ENCODE measurements at places on chromosomes 1 and 21.

DNA sequence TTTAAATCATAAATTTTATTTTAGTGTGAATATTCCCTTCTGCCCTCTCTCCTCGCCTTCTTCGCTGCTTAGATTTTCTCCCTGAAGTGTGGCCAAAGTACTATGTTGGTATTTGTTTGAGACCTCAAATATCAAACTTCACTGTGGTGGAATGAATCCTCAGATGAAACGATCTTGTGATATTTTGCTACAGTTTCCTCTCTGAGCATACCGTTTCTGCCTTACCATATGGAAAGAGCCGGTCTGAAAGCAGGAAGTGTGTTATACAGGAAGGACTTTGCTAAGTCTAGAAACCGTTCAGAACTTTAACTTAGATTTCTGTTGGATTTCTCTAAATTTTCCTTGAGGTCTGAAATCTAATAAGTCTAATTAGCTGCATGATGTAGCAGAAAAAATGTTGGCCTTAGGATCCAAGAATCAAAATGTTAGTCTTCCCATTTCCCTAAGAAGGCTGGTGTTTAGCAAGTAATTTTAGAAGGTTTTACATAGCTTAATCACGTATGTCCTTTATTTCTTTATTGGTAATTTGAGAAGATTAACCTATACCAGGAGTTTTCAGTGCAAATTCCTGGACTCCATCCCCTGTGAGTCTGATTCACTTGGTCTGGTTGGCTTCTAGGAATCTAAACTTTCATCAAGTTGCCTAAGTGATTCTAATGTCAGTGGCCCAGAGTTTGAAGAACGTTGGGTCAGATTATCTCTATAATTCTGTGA is 30.7 kb downstream of the SDCCAG8 start:
- DNase-seq: no peak

GRCh38 chr1:6331543-6332273 is 61.9 kb downstream of the ACOT7 start:
- no peak for DNase-seq

GRCh38 chr1:160911441-160911840 is 26.5 kb upstream of the ITLN1 start:
- DNase-seq: no peak

- no peak for DNase-seq
Observed at GRCh38 chr1:94859174-94859573, 39.0 kb downstream of the SLC44A3 start.

DNA sequence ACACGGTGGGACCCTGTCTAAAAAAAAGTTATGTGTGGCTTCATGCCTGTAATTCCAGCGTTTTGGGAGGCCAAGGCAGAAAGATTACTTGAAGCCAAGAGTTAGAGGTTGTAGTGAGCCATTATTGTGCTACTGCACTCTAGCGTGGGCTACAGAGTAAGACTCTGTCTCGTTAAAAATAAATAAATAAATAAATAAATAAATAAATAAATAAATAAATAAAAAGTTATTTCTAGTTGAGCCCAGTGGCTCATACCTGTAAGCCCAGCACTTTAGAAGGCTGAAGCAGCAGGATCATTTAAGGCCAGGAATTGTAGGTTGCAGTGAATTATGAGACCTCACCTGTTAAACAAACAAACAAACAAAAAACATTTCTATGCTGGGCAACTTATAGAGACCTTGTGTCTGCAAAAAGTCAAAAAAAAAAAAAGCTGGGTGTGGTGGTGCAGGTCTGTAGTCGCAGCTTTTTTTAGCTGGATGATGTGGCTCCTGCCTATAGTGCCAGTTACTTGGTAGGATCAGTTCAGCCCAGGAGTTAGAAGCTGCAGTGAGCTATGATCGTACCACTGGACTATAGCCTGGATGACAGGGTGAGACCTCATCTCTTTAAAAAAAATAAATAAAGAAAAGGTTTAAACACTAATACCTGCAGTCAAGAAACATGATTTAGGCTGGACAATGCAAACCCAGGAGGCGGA is 25.6 kb downstream of the GON4L start:
- no peak for DNase-seq

GRCh38 chr1:95073446-95073845 is 695 bp upstream of the ALG14 start:
- no peak for DNase-seq

DNA sequence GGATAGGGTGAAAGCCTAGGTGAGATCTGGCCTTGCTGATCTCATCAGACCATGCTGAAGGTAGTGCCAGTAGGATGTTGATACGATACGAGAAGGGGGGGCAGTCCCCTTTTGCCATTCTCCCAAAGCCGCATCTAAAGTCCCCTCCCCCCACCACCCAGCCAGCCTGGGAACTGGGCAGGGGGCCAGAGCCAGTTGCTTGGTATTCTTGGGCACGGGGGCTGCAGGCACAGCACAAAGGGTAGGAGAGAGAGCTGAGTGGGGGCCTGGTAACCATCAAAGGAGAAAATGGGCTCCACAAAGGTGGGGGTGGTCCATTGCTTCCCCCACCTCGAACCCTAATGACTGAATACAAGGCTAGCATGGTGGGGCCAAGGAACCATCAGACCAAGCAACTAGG is 5.4 kb downstream of the PEA15 start:
- no peak for DNase-seq

- DNase-seq: no peak
Observed at GRCh38 chr1:236530959-236531358, 7.2 kb downstream of the LGALS8 start.

DNA sequence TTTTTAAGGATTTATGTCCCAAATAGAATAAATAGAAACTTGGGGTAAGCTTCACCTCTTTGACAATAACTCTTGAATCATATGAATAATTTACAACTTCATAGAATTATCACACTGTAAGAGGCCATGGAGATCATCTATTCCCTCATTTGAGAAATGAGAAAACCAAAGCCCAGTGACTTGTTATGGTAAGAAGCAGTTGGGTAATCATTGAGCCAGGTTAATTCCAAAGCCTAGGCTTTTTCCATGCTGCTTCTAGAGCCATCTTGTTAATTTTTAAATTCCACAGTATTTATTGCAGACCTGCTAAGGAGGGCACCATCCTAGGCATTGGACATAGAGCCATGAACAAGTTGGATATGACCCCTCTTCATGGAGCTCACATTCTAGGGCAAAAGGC is 160.5 kb downstream of the CDC7 start:
- DNase-seq: no peak

GRCh38 chr1:172340520-172340919 is 80.0 kb upstream of the C1orf105 start:
- DNase-seq: no peak

GRCh38 chr1:38858833-38859560 is 575 bp downstream of the RRAGC start:
- DNase-seq: no peak

DNA sequence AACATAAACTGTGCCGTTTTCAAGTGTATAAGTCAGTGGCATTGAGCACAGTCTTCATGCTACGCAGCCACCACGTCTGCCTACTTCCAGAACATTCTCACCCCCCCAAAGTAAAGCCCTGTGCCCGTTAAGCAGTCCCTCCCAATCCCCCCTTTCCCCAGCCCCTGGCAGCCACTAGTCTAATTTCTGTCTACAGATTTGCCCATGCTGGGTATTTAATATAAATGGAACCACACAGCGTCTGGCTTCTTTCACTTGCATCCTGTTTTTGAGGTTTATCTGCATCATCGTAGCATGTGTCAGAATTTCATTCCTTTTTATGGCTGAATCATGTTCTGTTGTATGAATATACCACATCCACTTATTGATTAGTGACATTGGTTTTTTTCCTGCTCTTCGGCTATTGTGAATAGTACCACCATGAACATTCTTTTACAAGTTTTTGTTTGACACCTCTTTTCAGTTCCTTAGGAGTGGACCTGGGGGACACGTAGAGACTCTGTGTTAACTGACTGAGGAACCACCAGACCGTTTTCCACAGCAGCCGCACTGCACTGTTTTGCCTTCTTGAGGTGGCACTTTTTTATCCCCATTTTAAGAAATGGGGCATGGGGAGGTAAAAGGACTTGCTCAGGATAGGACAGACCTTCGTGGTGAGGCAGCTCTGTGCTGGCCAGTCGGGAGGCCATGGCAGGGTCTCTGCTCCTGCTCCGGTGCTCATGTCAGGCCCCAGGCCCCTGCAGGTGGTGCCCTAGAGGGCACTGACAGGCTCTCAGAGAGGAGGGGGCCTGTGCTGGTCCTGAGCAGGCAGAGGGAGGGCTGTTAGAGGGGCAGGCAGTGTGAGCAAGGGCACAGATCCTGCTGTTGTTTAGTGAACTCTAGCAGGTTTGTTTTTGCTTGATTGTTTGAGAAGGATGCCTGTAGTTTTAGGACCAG is 123.8 kb downstream of the PCBP3 start:
- no peak for DNase-seq

- DNase-seq: no peak
Observed at GRCh38 chr1:201603613-201604232, 64.8 kb downstream of the NAV1 start.

GRCh38 chr1:64568171-64568450 is 98.2 kb downstream of the CACHD1 start:
- DNase-seq: no peak

DNA sequence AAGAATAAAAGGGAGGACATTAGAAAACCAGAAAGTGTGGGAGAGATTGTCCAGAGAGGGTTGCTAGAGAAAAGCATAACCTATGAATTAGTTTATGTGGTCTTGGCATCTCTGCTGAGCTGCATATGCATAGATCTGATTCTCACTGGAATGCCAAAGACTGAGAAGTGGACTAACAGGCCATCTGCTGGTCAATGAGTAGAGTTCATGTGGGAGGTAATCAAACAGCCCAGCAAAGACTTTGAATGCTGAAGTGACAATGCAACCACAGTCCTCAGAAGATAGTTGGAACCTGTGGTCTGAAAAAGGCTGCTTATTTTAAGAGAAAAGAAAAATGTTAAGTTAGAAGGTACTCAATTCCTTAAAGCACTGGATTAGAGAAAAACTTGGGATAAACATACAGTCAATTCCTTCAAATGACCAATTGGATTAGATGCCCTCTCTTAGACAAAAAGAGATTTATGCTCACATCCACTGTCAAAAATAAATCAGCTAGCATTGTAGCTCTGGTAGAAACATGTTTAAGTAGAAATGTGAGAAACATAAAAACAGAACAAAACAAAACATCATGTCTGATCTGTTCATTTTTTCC is 382.8 kb downstream of the AMY1C start:
- no peak for DNase-seq

DNA sequence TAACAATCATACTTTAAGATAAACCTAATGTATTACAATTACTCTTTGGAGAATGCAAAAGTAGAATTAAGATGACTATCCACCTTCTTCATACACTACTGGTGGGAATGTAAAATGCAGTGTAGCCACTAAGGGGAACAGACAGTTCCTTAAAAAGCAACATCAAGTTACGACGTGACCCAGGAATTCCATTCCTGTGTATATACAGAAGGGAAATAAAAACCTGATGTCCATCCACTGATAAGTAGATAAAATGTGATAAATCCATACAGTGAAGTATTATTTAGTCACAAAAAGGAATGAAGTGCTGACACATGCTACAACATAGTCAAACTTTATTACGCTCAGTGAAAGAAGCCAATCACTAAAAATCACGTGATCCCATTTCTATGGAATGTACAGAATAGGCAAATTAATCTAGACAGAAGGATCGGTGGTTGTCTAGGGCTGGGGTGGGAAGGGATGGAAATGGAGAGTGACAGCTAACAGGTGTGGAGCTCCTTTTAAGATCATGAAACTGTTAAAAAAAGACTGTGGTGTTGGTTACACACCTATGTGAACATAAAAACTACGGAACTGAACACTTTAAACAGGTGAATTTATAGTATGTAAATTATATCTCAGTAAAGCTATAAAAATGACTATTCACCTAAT is 42.1 kb downstream of the NRIP1 start:
- DNase-seq: no peak

GRCh38 chr1:12773438-12773837 is at the start of gene PRAMEF12:
TSS of gene PRAMEF12 (plus strand) at chr1:12773738. CDS start at chr1:12774868, 1,130 bp downstream.
- DNase-seq: no peak

GRCh38 chr1:18861082-18861481 is 1.6 kb upstream of the TAS1R2 start:
- DNase-seq: no peak

- no peak for DNase-seq
Observed at GRCh38 chr21:33055991-33056390, 13.9 kb upstream of the OLIG1 start.

GRCh38 chr1:92443893-92444292 is 42.8 kb downstream of the GFI1 start:
- no peak for DNase-seq

- DNase-seq: no peak
Observed at GRCh38 chr1:235601104-235601503, 48.5 kb downstream of the GNG4 start.

- no peak for DNase-seq
Observed at GRCh38 chr1:224132901-224133300, 19.0 kb downstream of the FBXO28 start.

DNA sequence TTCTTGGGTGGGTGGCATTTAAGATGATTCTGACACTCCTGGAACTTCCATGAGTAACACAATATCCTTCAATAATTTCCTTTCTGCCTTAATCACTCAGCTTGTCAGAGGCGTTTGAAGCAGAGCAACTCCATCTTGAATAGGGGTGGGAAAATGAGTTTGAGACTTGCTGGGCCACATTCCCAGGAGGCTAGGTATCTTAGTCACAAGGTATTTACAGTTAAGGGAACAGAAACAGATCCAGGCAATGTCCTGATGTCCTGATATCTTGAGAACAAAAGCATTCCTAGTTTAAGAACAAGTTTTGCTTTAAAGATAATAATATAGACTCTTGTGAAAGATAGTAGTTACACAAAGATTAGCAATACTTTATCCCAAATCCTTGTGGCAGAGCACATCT is 76.6 kb upstream of the KIAA0040 start:
- no peak for DNase-seq

GRCh38 chr1:202205523-202206190 is 12.1 kb downstream of the LGR6 start:
- DNase-seq: no peak

- DNase-seq: no peak
Observed at GRCh38 chr1:114610546-114611245, 29.3 kb upstream of the BCAS2 start.

- DNase-seq: no peak
Observed at GRCh38 chr1:119008483-119009311, 20.6 kb upstream of the TBX15 start.

- no peak for DNase-seq
Observed at GRCh38 chr1:156836041-156836654, 19.5 kb upstream of the SH2D2A start.

DNA sequence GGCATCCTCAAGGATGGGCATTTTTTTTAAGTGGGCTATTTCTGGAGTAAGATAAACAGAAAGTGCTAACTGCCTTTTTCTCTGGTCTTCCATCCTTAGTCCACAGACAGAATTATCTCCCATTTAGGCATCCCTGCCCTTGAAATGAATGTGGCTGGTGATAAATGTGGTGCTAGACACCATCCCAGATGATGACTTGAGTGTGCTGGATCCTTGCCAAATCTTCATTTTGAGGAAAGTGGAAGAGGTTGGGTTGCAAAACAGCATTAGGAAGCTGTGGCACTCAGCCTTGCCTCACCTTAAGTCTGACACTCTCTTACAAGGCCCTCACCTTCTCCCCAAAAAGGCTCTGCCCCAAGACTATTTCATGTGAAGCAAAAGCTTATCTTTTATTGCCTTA is 19.2 kb downstream of the MAB21L3 start:
- DNase-seq: no peak

- DNase-seq: no peak
Observed at GRCh38 chr1:151165281-151165737, 393 bp downstream of the LYSMD1 start.
